Astrocyte of the hippocampus (primary cell): ENCODE measurements at places on chromosomes 2 and 18.

- no peak for DNase-seq
These were observed 11.5 kb downstream of the CCNYL1 start for GRCh38 chr2:207722773-207723424.

- DNase-seq, result no peak
These were observed 80.0 kb downstream of the CHN1 start for GRCh38 chr2:174925046-174925784.

- DNase-seq, result peak; percentile 24
These were observed 163.3 kb upstream of the SIX3 start for GRCh38 chr2:44778221-44778654.

DNA sequence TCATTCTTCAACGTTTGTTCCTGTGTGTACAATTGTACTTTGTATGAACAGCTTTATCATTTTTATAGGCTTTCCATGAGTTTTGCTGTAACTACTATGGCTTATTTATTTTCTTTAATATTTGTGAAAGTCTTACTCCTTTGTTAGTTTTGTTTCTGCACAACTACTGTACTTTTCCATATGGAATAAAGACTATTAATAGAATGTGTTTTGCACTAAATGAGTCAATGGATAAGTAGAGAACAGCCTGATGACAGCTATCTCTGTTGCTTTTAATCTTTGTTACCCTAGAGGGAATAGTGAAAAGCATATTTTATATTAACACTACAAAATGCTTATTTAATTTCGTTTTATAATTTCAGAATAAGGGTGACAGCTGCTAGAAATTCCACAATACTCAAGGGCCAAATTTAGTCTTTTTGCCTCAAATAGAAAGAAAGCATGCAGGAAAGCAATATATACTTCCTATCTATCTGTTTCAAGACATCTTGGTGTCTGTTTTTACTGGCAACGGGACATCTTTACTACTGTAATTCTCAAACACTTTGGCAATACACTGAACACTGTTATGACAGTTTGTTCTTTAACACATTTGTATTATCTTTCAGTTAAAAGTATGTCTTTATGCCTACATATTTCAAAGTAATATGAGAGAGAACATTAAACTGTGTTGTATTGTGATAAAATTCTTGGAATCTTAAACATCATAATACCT is 53.9 kb downstream of the WDSUB1 start:
- no peak for DNase-seq

DNA sequence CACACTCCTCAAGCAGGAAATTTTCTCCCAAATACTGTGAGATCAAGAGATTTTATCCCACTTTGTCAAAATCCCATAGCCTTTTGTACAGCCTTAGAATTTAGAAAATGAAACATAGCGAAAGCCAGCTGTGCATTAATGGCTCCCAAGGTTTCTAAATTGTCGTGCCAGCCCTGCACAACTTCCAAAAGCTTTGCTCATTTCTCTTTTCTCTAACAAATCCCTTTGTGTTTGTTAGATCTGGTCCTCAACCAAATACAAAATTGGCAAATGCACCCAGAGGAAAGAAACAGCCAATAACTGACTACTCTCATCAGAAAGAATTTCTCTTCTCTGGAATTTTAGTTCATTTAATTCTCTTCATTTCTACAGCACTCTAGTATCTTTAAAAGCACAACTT is 361.1 kb downstream of the INSIG2 start:
- DNase-seq, result no peak

GRCh38 chr2:36369163-36369562 is 13.6 kb downstream of the CRIM1 start:
- no peak for DNase-seq

GRCh38 chr2:89833780-89834117 is 1142.3 kb downstream of the RPIA start:
- DNase-seq, result peak; percentile 24

GRCh38 chr2:103868396-103868795 is 985.5 kb upstream of the POU3F3 start:
- no peak for DNase-seq

GRCh38 chr18:10343778-10344177 is 110.7 kb upstream of the APCDD1 start:
- DNase-seq, result no peak

GRCh38 chr2:39405364-39405763 is 31.7 kb downstream of the MAP4K3 start:
- no peak for DNase-seq

GRCh38 chr2:135132314-135132713 is 80.2 kb downstream of the RAB3GAP1 start:
- DNase-seq, result peak; percentile 18

DNA sequence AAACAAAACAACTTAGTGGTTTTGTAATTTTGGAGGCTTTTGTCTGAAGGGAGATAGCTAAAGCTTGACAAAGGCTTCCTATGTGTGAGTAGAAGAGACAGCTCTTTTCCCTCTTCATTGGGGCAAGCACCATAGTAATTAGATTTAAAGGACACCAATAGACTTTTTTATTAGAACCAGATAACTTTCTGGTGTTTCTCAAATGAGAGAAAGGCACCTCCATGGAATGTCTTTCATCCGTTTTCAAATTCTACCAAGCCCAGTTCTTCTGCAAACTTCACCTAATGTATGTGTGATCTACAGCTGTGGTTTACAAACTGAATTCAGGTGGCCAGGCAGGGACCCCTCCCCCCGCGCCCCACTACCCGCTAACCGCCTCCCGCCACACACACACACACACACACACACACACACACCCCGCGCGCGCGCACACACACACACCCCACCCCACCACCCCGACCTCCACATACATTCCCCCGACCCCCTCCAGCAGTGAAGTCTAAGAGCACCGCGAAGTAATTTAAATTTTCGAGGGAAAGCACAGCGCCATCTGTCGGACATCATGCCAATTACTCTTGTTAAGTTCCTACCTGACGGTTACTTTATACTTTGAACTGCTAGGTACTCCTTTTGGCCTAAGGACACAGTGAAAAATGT is 31.6 kb upstream of the PPP1R1C start:
- peak; percentile 75 for DNase-seq

- DNase-seq, result peak; percentile 46
These were observed 68.4 kb downstream of the ID2 start for GRCh38 chr2:8750221-8750620.

- peak; percentile 66 for DNase-seq
These were observed 201.2 kb downstream of the CDCA7 start for GRCh38 chr2:173555833-173556232.

GRCh38 chr2:69948032-69948962 is 13.1 kb downstream of the ASPRV1 start:
- DNase-seq, result peak; percentile 34

- no peak for DNase-seq
These were observed 19.6 kb downstream of the DHX57 start for GRCh38 chr2:38856165-38856564.

DNA sequence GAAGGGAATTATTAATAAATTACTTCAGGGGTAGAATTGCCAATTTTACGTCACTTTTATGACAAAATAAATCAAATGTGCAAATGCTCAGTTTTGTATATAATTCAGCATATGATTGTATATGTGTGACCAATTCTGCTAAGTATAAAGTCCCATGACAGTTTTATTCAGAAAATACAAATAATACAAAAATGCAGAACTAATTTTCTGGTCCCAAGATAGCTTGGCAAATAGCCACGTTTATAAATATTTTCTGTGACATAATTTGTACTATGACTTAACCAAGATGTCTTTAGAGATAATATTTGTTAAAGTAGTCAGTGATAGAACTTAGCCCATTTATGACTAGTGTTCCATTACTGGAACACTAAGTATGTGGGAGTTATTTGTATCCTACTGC is 24.2 kb upstream of the CAB39 start:
- no peak for DNase-seq

GRCh38 chr2:235439959-235440662 is 53.7 kb upstream of the AGAP1 start:
- no peak for DNase-seq

DNA sequence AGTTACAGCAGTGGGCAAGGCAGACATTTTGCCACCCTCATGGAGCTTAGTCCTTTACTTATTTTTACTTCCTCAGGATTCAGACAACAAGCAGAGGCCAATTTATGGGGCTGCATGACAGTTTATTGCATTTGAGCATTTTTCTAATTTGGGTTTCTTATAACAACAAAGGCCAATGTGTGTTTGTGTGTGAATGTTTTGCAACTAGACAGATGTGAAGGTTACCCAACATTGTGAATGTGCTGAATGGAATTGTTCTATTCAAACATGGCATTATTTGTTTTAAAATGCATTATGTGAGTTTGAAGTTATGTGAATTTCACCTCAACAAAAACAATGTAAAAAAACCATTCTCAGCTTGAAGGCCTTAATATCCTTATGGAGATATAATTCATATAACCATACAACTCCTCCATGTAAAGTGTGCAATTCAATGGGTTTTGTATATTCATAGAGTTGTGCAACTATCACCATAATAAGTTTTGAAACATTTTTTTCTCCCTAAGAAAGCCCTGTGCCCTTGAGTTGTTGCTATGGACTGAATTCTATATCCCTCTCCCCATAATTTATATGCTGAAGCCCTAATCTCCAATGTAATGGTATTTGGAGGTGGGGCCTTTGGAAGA is 57.3 kb downstream of the CCDC195 start:
- DNase-seq, result no peak

DNA sequence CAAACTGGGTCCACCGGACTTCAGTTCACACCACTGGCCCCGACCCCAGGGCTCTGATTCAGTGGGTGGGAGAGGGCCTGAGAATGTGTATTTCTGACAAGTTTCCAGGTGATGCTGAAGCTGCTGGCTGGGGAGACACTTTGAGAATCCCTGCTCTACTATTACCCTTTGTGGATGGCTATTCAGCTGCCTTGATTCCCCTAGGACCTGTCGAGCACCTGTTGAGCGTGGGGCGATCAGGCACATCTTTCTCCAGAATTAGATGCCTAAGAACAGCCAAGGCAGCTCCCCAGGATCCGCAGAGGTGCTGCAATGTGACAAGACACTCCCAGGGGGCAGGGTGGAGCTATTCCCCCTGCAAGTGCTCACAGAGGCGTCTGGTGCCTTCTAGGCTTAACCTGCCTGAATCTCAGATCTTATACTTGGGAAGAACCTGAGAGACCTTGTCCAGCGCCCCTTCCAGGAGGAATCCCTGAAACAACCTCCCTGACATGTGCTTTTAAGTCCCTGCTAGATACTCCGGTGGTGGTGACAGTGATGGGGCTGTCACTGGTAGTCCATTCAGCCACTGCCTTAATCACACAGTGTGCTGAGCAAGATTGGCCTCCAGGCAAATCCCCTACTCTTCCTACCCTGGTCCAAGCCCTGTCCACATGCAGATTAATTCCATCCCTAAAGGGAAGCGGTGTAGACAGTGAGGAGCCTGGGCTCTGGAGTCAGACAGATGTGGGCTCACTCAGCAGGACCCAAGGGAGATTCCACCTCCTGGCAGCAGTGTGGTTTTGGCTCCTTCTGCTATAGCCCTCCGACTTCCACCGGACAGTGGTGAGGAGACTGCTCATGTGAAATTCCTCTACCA is 43.4 kb upstream of the OTOF start:
- DNase-seq, result peak; percentile 21

DNA sequence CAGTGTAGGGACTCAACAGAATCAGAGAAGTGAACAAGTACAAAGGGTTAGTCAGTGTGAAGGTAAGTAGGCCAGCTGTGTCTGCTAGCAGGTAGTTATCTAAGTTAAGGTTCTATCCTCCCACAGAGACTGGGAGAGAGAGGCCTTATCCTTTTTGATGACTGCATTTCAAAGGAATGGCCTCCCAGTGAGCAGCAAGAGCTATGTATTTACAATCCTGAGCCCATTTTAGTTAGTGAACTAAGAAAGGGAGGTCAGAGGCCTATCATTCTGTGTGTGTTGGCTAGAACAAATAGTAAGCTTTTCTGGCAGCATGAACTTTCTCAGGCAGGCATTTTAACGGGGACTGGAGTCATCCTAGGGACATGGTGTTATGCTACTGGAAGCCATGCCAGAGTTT is 182.9 kb downstream of the VWC2L start:
- DNase-seq, result peak; percentile 91
